Fibroblast of upper back skin (primary cell): ENCODE measurements at places on chromosomes 5 and 9.

GRCh38 chr5:13354611-13355010 is 589.9 kb downstream of the DNAH5 start:
- DNase-seq: no peak

DNA sequence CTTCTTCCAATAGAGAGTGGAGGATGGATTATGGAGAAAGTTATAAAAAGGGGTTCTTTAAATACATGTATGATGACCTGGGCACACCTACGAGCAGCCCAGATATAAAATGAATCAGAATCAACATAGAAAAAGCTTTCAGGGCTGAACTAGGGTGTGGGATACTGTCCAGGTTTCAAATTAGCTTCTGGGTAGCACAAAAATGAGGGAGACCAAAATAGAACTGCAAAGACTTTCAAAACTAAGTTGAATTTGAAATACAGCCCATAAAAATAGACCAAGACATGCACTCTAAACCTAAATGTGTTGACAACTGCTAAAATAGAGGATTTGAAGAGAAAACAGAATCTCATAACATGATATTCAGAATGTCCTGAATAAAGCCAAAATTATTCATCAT is 17.0 kb downstream of the ZNF484 start:
- no peak for DNase-seq

GRCh38 chr5:31823472-31823871 is 184.5 kb downstream of the PDZD2 start:
- peak; percentile 14 for DNase-seq

- DNase-seq: no peak
These were observed 157.7 kb downstream of the SLC24A2 start for GRCh38 chr9:19631181-19631580.

- DNase-seq: no peak
These were observed 43.4 kb upstream of the VCAN start for GRCh38 chr5:83428126-83428525.

GRCh38 chr9:112556497-112557442 is 70.1 kb downstream of the KIAA1958 start:
- peak; percentile 79 for DNase-seq

DNA sequence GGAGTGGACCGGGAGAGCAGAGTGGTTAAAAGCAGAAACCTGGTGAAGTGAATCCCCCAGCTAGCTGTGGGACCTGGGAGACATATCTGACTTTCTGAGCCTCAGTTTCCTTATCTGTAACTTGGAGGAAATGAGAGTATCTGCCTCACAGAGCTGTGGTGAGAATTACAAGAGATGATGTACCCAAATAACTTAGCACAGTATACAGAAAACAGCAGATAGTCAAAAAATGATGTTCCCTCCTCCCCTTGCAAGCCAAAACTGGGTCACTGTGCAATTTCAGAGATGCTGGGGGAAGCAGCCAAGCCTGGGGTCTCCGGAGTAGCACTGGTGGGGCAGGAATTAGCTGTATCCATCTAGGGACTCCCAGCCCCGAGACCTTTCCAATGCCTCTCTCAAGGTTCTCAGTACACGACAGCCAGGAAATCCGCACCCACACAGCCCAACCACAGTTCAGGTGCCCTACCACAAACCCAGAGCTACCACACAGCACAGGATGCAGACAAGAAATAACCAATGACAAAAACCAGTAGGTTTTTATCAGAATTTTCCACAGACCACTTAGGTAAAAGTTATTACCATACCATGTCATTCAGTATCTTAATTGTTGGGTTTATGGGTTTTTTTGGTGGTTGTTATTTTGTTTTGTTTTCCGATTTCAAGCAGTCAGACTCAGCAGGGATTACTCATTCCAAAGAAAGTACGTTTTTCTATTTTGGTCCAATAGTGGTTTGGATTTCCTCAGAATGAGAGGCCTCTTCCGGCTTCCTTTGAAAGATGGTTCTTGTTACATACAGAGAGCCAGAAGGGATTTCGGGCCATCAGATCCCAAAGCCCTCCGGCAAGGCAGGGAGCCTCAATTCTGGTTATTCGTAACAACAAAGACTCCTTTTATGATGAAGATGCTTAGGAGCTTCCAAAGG is 4.9 kb upstream of the HRH2 start:
- no peak for DNase-seq

GRCh38 chr9:106869028-106869427 is 6.1 kb downstream of the ZNF462 start:
- no peak for DNase-seq

DNA sequence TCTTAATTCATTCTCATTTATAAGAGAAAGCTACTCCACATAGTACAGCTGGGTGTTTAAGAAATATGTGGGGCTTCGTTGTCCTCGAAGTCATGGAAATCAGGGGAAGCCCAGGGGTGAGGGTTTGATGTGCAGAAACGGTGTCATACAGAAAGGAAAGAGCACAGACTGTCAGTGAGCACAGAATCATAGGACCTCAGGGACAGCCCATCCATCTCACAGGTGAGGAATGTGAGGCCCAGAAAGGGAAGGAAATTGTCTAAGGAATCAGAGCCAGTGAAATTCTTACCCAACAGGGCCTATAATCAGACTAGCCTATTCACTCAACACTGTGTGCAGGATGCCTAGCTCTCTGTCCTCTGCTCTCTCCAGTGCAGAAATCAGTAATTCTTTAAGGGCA is 535.6 kb downstream of the SPOCK1 start:
- DNase-seq: no peak

- DNase-seq: peak; percentile 23
These were observed 126.7 kb downstream of the SLC25A46 start for GRCh38 chr5:110865400-110866094.

GRCh38 chr9:104864675-104865104 is 63.3 kb downstream of the ABCA1 start:
- DNase-seq: peak; percentile 85

GRCh38 chr5:150598821-150599273 is 41.6 kb upstream of the SYNPO start:
- no peak for DNase-seq

GRCh38 chr9:13351778-13352386 is 72.4 kb upstream of the MPDZ start:
- DNase-seq: peak; percentile 72

DNA sequence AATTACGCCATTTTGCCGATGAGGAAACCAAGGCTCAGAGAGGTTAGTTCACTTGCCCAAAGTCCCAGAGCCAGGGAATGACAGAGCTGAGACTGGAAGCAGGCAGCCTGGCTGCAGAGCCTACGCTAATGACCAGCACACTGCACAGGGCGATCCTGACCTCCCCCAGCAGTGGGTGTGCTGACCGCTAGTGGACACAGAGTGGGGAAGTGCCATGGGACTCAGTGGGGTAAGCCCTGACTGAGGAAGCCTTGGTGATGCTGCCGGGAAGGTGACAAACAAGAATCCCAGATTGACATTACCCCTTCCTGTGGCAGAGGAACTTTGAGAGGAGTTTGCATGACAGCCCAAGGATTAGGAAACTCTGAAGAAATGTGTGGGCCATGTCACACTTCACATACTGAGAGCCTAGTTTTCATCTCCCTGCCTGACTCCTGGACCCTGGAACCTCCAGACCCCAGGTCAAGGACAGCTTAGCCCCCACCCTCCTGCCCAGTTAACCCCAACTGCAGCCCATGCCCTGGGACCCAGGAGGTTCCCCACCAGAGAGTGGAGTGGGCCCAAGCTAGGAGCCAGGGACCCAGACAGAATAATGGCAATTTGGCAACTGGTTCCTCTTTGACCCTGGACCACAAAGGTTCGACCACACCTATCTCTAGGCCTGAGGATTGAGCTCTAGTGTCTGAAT is 19.7 kb upstream of the CSF1R start:
- no peak for DNase-seq
